ENCODE measurements at places on chromosomes 2 and 18. TPM values are rescaled to one million over a fixed set of nuclear protein-coding genes. Genes with fewer than 3 reads are reported as not detected.

The CBLN2 gene
- total RNA-seq, result not detected

The ALPG gene
- total RNA-seq, result 0.03 TPM

The CELF4 gene
- total RNA-seq, result not detected

The PAIP2B gene
- total RNA-seq, result 0.34 TPM

The CKAP2L gene
- total RNA-seq, result 25.1 TPM

The FBXO48 gene
- 0.60 TPM for total RNA-seq

The SP5 gene
- total RNA-seq, result 4.3 TPM

The CYRIA gene
- 1.00 TPM for total RNA-seq

The LAMA3 gene
- 0.25 TPM for total RNA-seq

- DNase-seq, result no peak
Measured at GRCh38 chr2:125427721-125428315, 1228.1 kb upstream of the GYPC start.

DNA sequence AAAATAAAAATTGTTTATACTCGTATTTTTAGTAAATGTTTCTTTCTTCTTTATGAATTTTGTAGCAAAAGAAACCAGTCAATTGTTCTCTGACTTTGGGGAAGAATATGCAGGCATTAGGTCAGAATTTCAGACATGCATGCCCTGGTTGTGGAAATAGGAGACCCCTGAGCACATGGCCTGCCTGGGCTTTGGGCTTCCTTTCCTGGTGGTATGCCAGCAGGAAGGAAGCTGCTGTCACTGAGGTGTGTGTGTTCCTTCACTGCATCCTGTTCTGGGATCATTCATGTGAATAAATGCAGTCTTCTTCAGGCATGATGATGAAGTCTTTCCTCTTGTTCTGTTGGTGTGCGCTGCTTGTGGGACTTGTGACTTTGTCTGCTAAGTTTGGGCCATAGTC, 920.2 kb upstream of the VRK2 start:
- no peak for DNase-seq

- DNase-seq, result no peak
Measured at GRCh38 chr2:179550849-179551248, 286.2 kb upstream of the SESTD1 start.

GRCh38 chr2:28117104-28117596, 226.6 kb downstream of the BABAM2 start:
- DNase-seq, result no peak

GRCh38 chr2:154455866-154456265, 242.6 kb upstream of the KCNJ3 start:
- DNase-seq, result no peak

DNA sequence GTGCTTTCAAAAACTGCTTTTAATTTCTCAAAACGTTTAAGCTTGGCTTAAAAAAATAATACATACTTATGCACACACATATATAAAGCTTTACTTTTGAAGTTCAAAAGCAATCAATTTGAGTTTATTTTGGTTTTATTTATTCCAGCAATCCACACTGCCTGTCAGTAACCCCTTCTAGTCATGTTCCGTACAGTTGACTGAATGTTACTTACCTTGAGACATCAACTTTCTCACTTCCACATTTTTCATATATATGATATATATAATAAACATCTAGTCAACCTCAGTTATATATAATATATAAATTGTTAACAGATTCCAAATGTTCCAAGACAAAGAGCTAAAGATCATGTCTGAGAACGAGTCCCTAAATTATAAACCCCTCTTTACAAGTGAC, 1137.3 kb upstream of the ZEB2 start:
- DNase-seq, result no peak

DNA sequence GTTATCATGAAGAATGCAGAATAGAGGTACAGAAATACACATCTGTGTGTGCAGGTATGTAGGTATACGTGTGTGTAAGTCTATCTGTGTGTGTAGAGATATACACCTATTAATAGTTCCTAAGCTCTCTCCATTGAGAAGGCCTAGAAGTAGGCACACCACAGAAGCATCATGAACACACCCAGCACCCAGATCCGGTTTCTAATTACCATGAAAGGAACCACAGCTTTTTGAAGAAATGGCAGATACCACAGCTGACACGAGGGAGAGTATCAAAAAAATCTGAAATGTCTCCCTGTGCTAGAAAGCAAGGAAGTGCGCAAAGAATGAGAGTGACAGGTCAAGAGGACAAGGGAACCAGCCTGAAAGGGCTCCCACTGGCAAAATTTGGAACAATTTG, 27.7 kb upstream of the AP1S3 start:
- DNase-seq, result no peak

DNA sequence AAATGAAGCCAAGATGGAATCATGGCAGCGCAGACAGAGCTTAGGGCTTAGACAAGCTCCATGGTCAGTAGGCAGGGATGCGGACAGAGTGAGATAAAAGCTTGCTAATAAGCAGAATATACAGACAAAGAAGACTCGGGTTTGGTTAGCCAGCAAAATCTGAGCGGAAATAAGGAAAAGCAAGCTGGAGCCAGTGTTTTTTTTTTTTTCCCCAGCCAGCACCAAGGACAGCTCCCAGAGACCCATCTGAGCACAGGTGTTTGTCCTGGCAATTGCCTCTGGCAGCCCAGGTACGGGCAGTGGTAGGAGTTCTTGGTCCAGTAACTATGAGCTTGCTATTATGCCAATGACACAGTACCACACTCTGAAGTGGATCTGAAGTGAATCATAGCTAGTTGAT, 187.6 kb downstream of the ADCYAP1 start:
- no peak for DNase-seq

GRCh38 chr2:127568128-127568527, 32.6 kb downstream of the MYO7B start:
- DNase-seq, result no peak

GRCh38 chr2:203871371-203871983, 3.9 kb downstream of the CTLA4 start:
- no peak for DNase-seq

DNA sequence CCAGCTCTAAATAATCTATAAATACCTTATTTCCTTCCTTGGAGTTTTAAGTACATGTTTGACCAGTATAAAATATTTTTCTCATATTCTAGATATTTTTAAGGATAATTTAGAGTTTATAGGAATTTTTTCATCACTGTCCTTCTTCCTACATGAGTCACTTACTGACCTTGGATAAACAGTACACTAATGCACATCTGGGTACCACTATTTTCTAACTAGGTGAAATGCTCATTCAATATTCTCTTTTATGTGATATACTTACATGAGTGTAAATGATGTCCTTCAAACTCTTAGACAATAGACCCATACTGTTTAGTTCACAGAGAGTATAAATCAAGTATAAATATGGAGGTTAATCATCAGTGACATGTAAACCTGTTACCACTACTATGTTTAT, 1574.2 kb upstream of the ACVR2A start:
- no peak for DNase-seq

GRCh38 chr18:75477900-75478299, 50.4 kb upstream of the SMIM21 start:
- DNase-seq, result no peak

- no peak for DNase-seq
Measured at GRCh38 chr2:145558617-145559350, 1038.9 kb upstream of the ZEB2 start.

DNA sequence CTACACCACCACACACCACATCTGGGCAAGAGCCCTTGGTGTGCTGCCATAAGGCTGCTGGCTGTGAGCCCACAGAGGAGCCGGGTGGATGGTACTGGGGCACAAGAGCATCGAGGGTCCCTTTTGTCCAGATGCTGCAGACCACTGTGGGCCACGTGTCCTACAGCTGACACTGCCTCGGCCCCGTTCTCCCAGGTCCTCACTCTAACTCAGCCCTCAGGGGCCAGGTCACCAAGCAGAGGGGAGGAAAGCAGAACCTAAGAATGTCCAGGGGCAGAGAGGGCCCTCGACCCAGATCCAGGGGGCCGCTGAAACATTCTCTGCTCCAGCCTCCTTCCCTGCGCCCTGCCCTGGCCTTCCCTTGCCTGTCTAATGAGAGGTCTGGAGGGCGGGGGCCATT, 91.7 kb upstream of the ASB18 start:
- no peak for DNase-seq

GRCh38 chr2:199405241-199405640, 52.5 kb downstream of the SATB2 start:
- DNase-seq, result no peak

DNA sequence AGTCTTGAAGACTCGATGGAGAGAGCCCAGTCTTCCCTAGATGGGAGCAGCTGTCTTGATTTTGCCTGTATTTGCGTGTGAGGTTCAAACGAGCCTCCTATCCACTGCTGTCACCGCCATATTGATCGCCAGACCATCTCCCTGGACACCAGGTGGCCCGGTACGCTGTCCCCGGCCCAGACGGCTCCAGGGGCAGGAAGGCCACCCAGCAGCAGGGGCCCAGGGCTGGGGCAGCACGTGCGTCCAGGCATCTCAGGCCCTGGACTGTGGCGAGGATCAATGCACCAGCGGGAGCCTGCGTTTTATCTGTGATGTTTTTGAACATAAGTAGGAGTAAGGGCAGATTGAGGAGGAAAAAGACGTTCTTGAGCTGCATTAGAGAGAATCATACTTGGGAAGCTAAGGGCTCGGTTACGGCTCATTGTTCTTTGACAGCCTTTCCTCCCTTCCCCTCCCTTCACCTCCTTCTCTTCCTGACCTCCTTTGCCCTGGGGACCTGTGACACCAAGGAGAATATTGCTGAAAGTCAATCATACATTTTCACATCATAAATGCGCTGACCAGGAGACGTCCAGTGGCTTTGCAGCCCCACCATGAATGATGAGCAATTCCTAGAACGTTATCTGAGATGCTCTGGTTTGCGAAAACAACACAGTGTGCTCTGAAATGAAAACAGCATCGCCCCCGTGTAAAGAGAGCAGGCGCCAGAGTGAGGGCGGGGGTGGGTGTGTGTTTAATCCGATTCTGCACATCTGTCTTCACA, 711.2 kb upstream of the SALL3 start:
- no peak for DNase-seq

All from SJSA1 (cell line).